ENCODE measurements at places on chromosomes 3 and 15.

DNA sequence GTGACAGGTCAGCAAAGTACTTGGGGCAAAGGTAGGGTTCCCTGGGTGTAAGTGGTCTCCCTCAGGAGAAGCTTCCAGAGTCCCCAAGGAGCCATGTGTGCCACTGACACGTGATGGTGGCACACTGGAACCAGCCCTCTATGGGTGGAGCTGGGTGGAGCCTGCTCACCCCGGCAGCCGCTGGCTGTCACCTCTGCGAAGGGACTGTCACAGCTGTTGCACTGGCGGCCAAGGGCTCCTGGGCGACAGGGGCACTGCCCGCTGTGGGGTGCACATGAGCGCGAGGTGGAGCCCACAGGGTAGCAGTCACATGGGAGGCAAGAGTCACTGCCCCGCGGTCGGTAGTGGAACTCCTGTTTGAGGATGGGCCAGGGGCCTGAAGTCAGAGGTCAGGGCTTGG, 12.0 kb downstream of the CELSR3 start:
- DNase-seq, result no peak

- DNase-seq, result no peak
Measured at GRCh38 chr3:134677196-134677986, 26.6 kb upstream of the KY start.

DNA sequence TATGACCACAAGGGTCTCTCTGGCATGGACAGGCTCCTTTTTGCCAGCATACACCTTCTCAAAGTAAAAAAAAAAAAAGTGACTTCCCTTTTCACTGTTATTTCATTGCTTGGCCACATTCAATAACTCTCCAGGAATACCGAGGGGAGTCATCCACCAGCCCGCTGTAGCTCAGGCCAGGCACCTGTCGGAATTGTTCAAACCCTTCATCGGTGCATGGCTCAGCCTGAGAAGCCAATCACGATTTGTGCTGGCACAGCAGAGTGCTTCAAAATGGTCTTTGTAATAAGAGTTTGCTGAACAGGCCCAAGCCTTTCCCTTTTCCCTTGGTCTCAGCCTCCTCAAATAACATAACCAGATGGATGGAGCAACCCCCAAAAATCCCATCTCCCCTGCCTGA, 145.4 kb downstream of the PDZRN3 start:
- no peak for DNase-seq

DNA sequence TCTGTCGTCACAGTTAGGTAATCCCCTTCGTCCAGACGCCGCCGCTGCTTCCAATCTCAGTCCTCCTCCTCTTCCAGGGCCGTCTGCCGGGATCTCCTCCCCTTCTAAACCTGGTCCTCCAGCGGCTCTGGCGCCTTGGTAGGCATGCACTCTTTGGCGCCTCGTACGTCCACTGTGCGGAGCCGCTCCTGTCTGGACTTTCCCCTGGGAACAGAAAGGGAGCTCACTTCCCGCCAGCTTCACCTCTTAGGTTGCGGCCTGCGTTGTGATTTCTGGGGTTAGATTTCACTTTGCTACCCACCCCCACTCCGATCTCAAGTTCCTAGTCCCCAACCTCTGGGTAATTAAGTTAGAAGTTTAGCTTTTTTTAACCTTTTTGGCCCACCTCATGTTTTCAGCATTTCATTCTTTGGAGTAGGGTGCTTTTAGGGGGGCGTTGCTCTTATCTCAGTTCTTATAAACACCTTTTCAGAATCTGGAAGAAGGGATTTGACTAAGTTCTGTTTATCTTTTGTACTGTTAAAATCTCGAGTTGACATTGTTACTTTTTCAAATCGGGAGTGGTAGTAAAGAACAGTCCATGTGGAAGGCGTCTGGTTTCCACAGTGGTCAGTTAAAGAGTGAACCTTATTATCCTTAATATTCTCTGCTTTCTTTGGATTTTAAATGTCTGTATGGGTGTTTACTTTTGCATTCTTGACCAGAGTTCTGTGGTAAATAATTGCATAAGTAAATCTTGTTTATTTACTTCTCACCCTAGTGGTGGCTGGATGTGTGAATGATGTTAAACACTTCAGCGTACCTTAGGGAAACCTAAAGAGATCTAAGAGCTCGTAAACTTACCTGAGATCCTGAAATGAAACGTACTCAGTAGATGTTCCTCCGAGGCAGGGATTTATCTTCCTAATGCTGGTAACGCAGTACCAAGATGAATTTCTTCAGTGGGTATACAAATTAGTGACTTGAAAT, 611 bp downstream of the CTDSPL2 start:
- DNase-seq, result peak; percentile 80

GRCh38 chr3:151962912-151963311, 89.5 kb downstream of the SUCNR1 start:
- no peak for DNase-seq

DNA sequence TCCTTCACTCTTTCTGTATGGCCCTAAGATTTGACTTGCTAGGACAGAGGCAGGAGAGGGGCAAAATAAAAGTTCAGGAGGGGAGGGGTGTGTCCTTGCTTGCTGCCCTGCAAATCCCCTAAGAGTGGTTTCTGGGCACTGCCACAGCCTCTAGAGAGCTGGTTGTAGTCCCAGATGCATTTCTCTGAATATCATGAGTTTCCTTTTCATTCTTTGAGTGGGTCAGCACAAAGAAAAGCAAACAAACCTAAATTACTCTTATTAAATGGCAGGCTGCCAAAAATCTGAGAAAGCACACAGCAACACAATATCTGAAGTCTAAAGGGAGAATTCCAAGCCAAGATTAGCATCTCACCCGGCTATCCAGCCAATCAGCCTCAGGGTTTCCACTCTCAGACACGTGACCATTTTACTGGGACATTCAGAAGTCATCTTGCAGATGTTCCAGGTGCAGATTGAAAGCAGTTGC, 919.3 kb downstream of the TUSC7 start:
- no peak for DNase-seq
